ENCODE measurements at places on chromosomes 2 and 18.

DNA sequence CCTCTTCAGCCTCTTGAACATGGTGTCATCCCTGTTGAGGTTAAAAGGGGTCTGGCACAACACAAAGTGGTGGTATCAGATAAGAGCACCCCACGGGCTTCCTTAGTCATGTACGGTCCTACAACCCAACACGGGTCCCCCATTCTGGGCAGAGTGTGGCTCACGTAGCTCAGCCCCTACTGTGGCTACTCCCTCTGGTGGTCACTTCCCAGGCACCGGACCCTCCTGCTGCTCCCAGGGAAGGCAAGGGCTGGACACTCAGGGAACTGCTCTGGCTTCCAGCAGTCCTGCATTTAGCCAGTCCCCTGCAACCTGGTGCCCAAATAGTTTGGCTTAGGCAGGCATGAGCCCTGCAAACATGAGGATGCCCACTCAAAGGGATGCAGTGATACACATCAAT is 58.6 kb downstream of the GALNT14 start:
- DNase-seq: peak; percentile 3

DNA sequence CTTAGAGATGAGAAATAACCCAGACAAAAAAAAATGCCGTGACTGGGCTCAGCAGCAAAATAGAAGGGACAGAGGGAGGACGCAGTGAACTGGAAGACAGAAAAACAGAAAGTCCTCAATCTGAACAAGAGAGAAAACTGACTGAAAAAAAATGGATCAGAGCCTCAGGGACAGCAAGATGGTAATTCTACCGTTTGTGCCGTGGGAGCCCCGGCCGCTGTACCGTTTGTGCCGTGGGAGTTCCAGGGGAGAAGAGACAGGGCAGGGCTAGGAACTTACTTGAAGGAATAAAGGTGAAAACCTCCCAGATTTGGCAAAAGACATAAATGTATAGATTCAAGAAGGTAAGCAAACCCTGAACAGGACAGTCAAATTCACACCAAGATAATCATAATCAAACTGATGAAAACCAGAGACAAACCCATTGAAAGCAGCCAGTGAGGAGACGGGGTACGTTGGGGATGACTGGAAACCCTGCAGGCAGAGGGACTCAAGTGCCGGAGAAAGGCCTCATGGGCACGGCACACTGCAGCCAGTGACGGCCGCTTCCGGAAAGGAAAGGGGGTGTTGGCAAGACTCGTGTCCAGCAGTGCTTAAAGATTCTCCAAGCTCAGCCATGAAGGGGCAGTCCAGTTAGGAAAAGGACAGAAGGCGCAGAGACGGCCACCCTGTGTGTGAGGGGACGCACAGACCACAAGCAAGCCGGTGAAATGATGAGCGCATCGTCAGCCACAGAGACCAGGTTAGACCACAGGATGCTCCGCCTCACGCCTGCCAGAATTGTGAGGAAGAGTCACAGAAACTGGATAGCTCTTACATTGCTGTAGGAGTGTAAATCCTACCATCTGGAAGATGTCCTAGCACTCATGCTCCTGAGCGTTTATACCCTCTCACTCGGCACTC is 40.0 kb upstream of the NFATC1 start:
- no peak for DNase-seq

- DNase-seq: no peak
These were observed 152.5 kb upstream of the POU3F3 start for GRCh38 chr2:104701411-104701911.

GRCh38 chr18:59517446-59518165 is 158.5 kb upstream of the LMAN1 start:
- peak; percentile 27 for DNase-seq

- DNase-seq: no peak
These were observed 27.6 kb downstream of the TTR start for GRCh38 chr18:31619291-31619690.

DNA sequence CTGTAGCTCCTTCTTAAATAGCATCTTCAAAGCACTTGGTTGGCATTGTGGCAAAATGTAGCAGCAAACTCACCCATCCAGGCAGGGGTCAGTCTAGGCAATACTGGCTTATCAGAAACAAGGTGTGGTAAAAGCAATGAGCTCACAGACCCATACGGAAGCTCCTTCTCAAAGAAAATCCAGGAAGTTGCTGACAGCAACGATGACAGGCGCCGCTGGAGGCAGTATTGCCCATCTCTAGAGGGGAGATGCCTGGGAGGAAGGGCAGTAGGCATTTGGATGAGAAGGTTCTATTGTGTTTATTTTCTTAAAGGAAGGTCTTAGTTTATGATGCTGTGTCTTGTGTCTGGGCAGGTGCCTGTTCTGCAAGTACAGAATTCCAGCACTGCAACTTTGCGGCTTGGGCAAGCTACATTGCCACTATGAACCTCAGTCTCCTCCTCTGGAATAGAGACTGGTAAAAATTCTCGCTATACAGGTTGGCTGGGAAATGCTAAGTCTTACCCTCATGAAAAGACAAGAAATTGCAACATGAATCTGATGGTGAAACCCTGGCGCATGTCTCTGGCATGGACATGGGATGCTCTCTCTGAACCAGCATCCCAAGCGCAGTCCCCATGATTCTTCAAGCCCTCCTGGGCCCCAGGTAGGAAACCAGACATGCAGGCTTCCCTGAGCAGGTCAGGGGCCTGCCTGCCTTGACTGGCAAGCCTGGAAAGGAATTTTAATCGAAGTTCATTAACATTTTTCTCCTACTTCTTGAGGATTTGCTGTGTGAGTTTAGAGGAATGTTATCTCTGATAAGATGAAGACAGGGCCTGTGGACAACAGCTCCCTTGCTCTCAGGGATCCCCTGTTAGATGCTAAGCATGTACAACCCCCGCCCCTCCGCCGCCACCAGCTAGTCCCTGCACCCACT is 156.0 kb downstream of the TFCP2L1 start:
- peak; percentile 86 for DNase-seq

DNA sequence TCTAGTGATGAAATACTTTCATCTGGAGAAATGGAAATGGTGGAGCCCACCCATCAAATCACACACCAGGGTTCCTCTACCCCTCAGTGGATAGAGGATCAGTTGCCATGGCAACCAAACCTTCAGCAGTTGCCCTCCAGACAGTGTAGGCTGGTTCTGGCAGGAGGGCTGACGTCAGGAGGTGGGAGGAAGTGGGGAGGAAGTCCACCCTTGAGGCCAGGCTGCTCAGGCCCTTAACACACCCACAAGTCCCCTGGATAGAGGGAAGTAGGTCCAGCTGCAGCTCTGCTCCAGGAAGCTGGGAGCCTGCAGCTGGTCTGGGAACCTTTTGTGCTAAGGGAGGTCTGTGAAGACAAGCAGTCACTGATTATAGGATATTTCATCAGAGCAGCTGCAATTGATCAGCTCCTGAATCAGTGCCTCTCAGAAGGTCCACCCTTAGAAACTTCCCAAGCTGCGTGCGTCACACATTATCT is 186.6 kb downstream of the MTX2 start:
- DNase-seq: no peak

GRCh38 chr2:45992021-45992740 is 305.0 kb upstream of the EPAS1 start:
- no peak for DNase-seq

- peak; percentile 80 for DNase-seq
These were observed 2.4 kb downstream of the FHL2 start for GRCh38 chr2:105396254-105397024.

DNA sequence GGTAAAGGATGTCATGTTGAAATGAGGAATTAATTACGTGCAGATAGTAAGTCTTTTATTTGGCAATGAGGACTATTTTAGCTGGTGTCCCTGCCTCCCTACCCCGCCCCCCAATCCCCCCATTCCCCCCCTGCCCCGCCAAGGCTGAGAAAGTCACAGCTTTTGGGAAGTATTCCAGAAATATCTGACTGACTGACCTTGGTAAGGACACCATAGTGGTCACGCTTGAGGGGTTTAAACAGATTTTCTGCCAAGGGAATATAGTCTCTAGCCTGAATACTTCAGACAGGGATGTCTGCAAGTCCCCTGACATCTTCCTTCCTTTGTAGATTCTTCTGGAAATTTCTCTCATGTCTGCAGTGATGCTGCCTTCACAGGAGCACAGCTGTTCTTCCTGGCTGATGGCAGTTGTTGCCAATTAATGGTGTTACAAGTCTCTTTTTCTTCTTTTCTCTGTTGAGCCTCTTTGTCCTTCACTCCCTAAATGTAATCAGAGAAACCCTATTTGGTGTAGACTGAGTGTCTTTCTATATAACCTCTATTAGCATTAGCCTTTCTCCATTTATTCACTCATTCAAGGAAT is 53.7 kb upstream of the MGAT5 start:
- DNase-seq: no peak

GRCh38 chr2:234939576-234939975 is 12.2 kb upstream of the SH3BP4 start:
- no peak for DNase-seq

DNA sequence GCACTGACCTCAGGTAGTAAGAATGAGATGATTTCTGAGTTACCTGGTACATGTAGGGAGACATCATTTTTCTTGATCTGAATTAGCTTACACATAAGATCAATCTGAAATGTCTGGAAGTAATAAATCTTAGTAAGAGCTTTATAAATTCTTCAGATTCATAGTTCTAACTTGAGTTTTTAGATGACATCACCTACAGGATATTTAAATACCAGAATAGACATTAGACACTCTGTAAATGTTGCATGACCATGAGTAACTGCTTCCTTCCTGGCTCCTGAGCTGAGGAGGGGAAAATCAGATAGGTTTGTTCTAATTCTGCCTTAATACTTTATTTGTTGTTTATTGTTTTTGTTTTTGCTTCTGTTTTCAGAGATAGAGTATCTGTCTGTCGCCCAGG is 181.8 kb downstream of the PHLPP1 start:
- no peak for DNase-seq

DNA sequence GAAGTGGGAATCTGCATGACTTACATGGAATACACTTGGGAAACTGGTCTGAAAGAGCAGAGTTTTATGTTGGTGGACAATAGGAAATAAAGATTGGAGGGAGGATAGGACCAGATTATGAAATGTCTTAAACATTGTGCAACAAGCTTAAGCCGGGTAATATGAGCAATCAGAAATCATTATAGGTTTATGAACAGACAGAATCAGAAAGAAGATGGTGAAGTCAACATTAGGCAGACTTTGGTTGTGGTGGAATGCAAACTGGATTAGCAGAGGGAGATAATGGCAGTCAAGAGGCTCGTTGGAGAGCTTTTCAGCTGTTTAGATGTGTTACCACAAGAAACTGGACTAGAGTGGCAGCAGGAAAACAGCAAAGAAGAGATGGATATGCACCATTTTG is 43.5 kb downstream of the CRIM1 start:
- DNase-seq: no peak

DNA sequence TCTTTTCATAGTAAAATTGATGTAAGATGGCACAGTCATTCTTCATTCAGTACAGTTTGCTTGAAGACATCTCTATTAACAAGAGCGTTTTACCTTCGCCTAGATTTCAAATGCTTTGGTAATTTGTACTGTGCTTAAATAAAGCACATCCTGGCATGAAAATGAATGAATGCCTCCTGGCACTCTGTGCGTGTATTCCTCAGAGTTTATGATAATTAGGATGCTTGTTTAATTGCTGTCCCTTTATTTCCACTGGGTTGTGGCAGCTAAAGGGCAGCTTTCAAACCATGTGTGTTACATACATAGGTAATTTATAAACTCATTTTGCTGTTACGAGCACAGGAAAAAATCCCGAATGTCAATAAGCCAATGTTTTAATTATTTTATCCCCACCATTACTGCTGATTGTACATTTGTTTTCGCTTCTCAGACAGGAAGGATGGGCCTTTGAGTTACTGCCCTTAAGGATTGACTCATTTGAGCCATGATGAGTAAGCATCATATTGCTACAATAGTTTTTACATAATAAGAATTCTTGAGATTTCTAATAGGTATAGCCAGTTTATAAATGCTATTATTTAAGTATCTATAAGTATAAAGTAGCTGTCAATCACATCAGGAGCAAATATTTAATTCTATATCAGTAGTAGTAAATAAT is 516.5 kb downstream of the XIRP2 start:
- DNase-seq: no peak

DNA sequence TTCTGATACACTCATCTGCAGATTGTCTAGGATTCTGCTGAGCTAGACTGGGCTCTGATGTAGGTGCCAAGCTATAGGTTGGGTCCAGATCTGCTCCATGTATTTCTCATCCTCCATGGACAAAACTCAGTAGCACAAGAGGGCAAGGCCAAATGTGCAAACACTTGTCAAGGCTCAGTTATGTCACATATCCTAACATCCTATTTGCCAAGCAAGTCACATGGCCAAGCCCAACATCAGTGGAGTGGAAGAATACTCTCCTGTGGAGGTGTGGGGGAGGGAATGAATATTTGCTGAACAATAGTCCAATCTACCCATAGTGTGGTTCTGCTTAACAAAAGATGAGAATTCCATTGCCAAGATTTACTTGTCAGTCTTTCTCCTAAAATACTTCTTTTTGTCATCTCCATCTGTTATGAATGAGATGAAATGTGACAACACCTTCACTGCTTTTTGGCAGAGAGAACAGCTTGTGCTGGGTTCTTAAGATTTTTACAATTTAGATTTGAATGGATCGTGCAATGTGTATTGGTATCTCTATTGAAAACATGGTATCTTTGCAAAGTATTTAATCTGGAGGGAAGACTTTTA is 89.9 kb downstream of the OXER1 start:
- DNase-seq: no peak

- no peak for DNase-seq
These were observed 148.1 kb upstream of the PID1 start for GRCh38 chr2:229419158-229419557.

- DNase-seq: no peak
These were observed 15.6 kb upstream of the PPP1CB start for GRCh38 chr2:28736034-28736433.

DNA sequence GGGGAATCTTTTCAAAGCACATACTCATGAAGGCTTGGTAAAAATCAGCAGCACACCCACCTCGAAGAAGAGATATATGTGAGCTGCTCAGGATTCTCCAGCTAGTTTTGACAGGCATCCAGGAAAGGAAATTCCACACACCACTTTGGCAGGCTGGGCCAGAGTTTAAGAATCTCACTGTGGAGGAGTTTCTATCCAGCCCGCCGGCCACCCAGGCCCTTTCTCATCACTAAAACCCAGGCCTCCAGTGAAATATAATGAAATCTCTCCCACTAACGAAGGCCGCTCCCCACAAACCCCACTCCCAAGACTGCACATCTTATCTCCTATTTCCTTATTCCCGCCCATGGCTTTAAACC is 202.0 kb downstream of the GLI2 start:
- DNase-seq: no peak

DNA sequence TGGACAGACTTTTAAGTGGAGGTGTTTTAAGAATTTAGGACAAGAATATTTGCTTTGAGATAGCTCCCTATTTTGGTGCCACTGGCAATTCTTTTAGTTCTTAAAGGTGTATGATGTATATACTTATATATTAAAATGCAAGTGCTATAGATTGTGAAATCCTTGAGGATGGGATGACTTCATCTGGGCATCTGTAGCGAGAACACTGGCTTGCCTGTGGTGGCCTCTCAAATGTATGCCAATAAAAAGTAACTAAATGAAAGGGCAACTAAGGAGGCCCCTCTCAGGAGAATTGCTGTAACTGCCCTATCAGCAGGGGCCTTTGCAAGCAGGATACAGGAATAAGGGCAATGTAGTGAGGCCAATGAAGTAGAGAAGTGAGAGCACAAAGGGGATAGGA is 2.6 kb upstream of the THUMPD2 start:
- no peak for DNase-seq

GRCh38 chr2:178452870-178453269 is 1.7 kb downstream of the PJVK start:
- no peak for DNase-seq

Data from hematopoietic multipotent progenitor cell treated with erythropoietin and hydrocortisone succinate and interleukin-3 and kit ligand, for 6 days (in vitro differentiated cells).